ENCODE measurements at places on chromosomes 11 and 22.

- DNase-seq: no peak
These were observed 4.9 kb upstream of the ATP6V1E1 start for GRCh38 chr22:17633217-17633997.

- no peak for DNase-seq
These were observed 469 bp upstream of the OSBP2 start for GRCh38 chr22:30694171-30694639.

- no peak for DNase-seq
These were observed 11.8 kb upstream of the ALKBH8 start for GRCh38 chr11:107577346-107577711.

GRCh38 chr11:34826384-34826726 is 89.8 kb downstream of the APIP start:
- DNase-seq: no peak

DNA sequence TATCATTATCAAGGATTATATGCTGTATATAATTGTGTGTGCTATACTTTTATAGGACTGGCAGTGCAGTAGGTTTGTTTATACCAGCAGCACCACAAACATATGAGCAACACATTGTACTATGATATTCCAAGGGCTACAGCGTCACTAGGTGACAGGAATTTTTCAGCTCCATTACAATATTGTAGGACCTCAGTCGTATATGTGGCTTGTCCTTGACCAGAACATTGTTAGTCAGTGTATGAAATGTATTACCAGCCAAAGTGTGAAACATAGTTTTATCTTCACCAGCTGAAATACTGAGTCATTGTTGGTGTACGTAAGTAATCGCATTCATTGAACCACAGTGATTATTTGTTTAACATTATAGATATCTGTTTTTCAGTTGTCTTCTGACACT is 20.4 kb downstream of the JHY start:
- no peak for DNase-seq

DNA sequence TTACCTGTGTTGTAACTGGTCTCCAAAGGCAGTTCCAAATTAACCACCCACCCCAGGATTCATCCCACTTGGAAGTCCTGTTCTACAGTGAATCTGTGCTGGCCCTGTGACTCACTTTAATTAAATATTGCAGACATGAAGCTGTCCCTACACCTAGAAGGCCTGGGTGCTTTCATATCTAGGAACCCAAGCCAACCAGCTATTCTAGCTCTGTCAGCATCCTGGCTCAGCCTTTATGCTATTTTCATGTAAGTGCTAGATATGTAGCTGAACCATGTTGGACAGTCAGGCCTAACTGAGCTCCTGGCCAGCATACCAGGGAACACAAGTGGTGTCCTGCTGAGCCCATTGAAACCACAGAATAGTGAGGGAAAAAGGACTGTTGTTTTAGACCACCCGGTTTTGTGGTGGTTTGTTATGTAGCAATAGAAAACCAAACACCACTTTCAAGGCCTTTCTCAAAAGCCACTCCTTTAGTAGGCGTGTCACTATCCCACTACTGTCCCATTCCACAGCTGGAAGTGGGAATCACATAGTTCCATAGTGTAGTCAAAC is 30.3 kb downstream of the CNTF start:
- no peak for DNase-seq

- no peak for DNase-seq
These were observed 104.2 kb downstream of the MICAL3 start for GRCh38 chr22:17920145-17920605.

GRCh38 chr11:14857621-14858020 is 34.4 kb downstream of the CYP2R1 start:
- no peak for DNase-seq

DNA sequence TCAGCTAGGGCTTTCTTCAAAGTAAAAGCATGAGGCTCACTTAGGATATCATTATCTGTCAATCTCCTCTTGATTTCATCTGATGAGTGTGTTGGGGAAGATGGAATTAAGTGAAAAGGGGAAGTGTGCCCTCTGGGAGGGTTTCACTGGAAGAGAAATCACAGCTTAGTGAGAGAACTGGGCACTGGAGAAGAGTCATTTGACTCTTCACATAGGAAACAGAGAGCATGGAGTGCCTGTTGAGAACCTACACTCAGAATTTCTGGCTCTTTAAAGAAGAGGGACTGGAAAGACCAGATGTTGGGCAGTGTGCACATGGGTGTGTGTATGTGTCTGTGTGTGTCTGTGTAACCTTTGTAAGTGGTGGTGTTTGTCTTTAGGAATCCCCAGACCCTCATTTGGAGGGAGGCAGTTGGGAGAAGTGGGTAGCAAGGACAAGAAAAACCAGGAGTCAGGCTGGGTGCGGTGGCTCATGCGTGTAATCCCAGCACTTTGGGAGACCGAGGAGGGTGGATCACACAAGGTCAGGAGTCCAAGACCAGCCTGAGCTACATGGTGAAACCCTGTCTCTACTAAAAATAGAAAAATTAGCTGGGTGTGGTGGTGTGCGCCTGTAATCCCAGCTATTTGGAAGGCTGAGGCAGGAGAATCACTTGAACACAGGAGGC is 10.0 kb downstream of the STX3 start:
- no peak for DNase-seq

DNA sequence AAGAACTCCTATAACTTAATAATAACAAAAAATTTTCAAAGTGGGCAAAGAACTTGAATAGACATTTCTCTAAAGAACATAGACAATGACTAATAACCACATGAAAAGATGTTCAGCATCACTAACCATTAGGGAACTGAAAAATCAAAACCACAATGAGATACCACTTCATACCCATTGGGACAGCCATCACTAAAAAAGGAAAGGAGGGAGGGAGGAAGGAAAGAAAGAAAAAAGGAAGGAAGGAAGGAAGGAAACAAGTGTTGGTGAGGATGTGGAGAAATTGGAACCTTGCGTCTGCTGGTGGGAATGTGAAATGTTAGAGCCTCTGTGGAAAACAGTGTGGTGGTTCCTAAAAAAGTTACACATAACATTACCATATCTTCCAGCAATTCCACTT is 55.8 kb downstream of the MS4A13 start:
- DNase-seq: no peak

DNA sequence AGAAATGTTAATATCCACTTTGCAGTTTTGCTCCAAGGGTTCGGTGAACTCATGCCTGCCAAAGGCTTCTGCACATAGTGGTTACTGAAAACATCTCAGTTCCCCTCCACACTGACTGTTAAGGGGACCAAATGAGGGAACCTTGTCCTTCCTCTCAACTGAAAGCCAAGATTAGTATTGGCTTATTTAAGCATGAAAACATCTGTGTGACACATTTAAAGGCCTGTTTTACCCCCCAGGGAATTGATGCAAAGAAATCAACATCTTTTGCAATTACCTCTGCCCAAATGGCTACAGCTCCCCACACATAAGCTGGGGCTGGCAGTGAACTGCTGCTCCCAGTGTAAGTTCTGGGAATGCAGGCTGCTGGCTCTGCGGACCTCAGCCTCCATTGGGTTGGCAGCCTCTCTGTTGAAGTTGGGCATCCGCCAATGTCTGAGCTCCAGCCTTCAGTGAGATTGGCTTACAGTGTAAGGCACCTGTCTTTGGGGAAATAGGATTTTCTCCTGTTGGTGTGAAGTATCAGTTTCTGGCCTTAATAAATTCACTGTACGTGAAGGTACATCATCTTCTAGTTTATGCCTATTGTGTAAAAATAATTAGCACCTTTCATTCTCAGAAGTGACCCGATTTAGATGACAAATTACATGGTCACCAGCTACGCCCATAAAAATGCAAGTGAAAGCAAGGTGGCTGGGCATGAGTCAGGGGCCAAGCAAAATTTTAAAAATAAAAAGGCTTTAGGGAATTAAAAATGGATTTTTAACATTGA is 213.4 kb upstream of the SYN3 start:
- DNase-seq: no peak

GRCh38 chr22:26461188-26461810 is 22.3 kb downstream of the HPS4 start:
- DNase-seq: no peak

- no peak for DNase-seq
These were observed 340.4 kb upstream of the NCAM1 start for GRCh38 chr11:112620621-112621394.

- no peak for DNase-seq
These were observed 11.5 kb downstream of the MS4A15 start for GRCh38 chr11:60768202-60768601.

All from NCI-H187 treated with DMSO at 0.1 percent for 48 hours (cell line).